ENCODE measurements at places on chromosomes 3 and 15.

DNA sequence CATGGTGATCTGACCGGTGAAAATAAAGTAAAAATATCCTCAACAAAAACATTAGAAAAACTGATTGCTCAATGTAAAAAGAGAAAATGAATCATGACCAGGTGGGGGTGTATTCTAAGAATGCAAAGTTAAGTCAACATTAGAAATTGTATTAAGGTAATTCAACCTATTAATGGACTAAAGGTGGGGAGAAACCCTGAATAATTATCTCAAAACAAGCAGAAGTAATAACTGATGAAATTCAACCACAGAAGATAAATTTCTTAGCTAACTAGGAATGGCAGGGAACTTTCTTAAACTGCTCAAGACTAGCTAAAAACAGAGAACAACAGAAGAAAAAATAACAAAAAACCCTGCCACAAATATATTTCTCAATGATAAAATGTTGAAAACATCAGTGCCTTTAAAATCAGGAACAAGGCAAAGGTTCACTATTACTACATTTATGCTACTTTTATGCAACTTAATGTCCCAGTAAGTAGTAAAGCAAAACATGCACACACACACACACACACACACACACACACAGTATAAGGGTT is 204.4 kb upstream of the THBS1 start:
- no peak for DNase-seq

DNA sequence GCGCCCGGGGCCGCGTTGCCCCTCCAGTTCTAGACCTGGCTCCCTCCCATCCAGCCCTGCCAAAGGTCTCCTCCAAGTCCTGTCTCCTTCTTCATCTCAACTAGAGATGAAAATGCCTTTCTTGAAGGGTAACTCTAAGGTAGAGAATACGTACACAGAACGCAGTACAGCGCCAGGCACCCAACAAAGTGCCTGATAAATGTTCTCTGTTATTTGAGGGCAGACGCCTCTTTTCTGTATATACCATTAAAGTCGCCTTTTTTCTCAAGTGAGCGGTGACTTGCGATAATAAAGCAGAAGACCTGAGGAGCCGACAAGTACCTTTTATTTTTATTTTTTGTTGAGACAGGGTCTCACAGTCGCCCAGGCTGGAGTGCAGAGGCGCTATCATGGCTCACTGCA is 809 bp downstream of the CRTAP start:
- no peak for DNase-seq

GRCh38 chr15:90557186-90558084 is 27.7 kb downstream of the CRTC3 start:
- DNase-seq, result peak; percentile 60

GRCh38 chr3:107523539-107524325 is 970 bp downstream of the BBX start:
- DNase-seq, result peak; percentile 71

- DNase-seq, result no peak
Measured at GRCh38 chr3:126445506-126445905, 30.2 kb downstream of the ZXDC start.

GRCh38 chr3:129017484-129017899 is 16.4 kb downstream of the EFCC1 start:
- no peak for DNase-seq

All from nucleus accumbens (tissue), 56 donors.